ENCODE measurements at places on chromosomes 12 and 14.
A peak's percentile ranks its signal among the peaks of the same experiment; 100 is the strongest.

DNA sequence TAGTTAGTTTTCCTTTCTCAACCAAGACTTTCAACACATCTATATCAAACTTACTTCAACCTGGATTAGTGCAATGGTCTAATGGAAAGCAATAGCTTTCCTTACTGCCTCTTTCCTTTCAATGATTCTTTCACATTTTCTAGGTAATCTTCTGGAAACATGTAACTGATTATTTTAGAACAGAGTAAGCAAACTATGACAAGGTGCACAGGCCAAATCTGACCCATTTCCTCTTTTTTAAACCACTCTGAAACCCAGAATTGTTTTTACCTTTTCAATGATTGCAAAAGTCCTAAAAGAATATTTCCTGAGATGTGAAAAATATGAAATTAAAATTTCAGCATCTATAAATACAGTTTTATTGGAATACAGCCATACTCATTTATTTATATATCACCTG, 81.6 kb upstream of the TMTC2 start:
- no peak for DNase-seq

- peak; percentile 41 for DNase-seq
Measured at GRCh38 chr12:82627799-82628198, 58.9 kb upstream of the TMTC2 start.

DNA sequence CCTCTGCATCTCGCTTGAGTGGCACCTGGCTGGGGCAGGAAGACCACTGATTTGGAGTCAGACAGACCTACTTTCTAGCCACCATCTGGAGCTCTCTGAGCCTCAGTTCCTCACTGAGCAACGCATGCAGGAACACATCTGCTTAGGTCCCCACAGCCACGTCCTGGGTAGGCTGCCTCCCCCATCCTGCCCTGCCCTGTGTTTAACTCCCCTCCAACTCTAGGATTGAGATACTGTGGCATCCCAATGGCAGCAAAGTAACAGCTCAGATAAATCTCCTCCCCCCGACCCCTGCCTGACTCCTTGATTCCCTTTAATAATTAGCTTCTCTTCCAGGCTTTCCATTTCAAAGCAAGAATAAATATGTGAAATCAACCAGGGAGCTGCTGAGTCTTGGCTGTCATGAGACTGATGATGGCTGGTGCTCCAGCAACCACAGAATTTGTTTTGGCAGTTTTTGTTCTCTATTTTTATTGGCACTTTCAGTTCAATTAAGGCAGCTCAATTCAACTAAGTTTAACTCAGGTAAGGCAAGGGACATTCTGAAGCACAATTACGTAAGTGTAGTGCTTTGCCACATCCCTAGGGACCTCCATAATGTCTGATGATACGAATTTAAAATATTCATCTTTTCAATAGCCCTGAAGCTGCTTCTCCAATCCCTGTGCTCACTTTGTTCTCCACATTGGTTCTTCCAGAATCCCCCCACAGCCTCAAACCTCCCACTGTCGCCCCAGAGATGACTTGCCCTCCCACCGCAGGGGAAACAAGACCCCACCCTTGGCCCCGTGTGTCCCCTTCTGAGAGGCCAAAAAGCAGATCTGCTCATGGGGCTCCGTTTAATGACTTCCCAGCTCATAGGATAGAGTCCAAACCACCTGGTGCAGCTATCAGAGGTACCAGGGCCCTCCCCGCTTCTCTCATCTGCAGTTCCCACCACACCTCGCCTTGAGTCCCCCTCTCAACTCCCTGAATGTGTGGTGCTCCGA, 58.2 kb downstream of the ESR2 start:
- no peak for DNase-seq

DNA sequence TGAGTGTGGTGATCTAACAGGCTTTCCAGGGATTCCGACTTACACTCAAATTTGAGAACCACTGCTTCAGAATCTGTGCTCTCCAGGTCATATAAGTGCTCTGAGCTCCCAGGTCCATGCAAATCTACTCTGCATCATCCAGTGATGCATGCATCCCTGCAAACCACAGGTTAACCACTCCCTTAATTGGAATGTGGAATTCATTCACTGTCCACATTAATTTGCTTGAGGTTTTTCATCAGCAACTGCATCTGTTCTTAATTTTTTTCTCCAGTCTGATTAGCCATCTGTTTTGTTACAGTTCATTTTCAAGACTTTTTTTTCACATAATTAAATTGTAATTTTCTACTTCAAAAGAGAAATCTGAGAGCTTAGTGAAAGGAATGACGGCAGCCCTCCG, 43.4 kb upstream of the RIN3 start:
- DNase-seq: no peak

DNA sequence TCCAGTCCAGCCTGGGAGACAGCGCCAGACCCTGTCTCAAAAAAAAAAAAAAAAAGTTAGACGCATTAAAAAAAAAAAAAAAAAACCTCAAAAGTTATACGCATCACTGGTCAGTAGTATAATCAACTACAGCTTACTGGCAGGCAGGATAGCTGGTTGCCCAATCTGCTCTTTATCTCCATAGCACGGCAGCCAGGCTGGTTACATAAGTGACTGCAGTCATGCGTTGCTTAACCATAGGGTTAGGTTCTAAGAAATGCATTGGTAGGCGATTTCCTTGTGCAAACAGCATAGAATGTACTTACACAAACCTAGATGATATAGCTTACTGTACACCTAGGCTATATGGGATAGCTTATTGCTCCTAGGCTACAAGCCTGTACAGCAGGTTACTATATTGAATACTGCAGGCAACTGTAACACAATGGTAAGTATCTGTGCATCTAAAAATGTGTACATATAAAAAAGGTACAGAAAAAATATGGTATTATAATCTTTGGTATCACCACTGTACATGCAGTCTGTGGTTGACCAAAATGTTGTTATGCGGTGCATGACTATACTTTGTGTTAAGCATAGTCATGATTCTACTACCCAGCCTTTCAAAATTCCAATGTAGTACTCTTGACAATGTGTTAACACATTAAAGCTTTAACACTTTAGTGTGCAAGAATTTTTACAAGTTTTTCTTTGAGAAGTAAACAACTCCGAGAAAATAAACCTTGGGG, 8.1 kb downstream of the L2HGDH start:
- peak; percentile 80 for DNase-seq

GRCh38 chr12:113333877-113334785, 778 bp downstream of the SLC8B1 start:
- no peak for DNase-seq

- no peak for DNase-seq
Measured at GRCh38 chr12:12319451-12320183, 30.4 kb downstream of the MANSC1 start.

DNA sequence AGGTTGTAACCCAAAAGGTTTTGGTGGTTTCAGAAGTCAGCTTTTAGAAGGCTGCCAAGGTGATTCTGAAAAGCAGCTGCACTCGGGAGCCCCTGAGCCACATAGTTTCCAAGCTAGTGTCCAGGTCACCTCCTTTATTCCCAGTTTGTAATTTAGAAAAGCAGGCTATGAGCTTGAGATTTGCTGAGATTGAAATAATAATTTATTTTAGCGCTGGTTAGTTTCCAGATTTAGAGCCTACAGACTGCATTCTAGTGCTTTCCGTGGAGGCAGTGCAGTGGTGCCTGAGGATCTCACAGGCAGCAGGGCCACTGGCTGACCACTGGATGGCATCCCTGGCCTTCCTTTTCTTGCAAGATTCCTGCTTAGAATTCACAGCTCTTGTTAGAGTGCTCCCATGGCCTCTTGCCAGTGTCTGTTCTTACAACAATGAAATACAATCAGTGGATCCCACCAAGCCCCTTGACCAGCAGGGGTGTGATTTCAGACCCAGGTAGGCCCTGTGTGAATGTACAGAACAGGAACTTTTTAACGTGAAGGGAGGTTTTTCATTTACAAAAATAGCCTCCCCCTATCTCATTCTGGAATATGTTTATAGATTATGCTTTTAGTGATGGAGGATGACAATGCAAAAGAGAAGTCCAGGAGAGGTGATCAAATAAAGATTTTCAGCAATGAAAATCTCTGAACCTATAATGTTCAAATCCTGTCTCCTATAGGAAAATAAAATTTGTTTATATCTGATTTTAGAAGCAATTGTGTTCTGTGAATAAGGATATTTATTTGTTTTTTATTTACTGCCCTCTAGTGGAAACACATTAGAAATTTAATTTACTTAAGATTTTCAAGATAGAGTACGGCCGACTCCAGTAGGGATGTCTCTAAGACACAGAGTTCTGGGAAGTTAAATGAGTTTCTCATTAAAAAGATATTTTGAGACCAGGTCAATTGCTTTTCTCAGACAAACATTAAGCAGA, 362.1 kb upstream of the STXBP6 start:
- DNase-seq: no peak

Measured in RCC 7860 (cell line).